GM23338 (cell line): ENCODE measurements at places on chromosomes 2 and 18. TPM values are rescaled to one million over a fixed set of nuclear protein-coding genes. Genes with fewer than 3 reads are reported as not detected.

- H3K4me1 ChIP-seq, result no peaks in the 10 kb centered on the region
- H3K4me3 ChIP-seq, result no peak overlapping the region
- no peaks in the 10 kb centered on the region for H3K36me3 ChIP-seq
- H3K27ac ChIP-seq, result no peak overlapping the region
- DNase-seq, result no peak
Measured at GRCh38 chr2:219857751-219858150, 230.3 kb downstream of the SLC4A3 start.

DNA sequence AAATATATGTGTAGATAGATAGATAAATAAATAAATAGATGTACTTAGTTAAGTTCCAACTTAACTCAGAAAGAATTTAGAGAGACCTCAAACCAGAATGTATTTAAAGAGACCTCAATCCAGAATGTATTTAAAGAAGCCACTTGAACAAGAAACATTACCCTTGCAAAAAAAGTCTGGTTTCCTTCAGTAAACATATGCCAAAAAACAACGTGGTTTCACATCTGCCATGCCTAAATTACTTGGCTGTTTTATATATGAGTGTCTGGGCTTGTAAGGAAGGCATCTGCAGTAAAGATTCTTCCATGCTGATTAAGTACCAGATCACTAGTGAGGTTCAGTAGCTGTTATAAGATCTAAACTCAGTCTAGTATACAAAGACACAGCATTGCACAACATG lies 29.1 kb upstream of the RPE start:
- H3K27me3 ChIP-seq, result no peaks in the 10 kb centered on the region
- no peaks in the 10 kb centered on the region for H3K36me3 ChIP-seq
- no peak overlapping the region for H3K27ac ChIP-seq
- H3K4me3 ChIP-seq, result no peak overlapping the region
- H3K4me1 ChIP-seq, result no peaks in the 10 kb centered on the region

DNA sequence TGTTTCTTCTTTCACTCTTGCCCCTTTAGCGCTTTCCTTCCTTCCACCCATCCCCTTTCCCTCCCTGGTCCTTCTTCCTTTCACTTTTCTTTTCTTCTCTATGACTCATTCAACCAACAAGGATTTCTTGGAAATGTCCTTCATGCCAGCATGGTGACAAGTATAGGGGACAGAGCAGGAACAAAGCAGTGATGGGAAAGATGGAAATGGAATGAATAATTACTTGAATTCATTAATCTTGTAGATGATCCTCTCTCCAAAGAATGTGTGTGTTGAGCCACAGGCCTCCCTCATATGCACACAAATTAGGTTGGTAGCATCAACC lies 1.5 kb downstream of the VAMP5 start:
- H3K36me3 ChIP-seq, result no peaks in the 10 kb centered on the region
- peaks cover 7% of the 10 kb centered on the region; the same call in 1 of the 2 replicates for H3K4me1 ChIP-seq
- no peak for DNase-seq
- H3K27me3 ChIP-seq, result peaks cover 31% of the 10 kb centered on the region
- H3K4me3 ChIP-seq, result no peak overlapping the region

DNA sequence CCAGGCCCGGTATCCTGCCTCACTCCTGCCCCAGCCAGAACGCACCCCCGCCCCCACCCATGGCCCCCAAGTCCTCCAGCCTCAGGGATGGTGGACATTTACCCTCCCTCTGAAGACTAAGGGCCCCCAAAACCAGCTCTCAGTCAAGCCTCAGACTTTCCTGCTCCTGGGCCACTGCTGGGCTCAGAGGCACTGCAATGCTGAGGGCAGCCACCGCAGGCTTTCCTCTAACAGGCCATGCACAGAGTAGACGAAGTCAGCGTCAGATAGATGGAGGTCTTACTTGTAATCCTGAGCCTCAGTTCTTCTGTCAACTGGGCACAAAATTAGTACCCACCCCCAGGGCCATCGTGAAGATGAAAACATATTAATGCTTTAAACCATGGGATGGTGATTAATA lies 92.6 kb downstream of the TTC32 start:
- H3K27ac ChIP-seq, result no peak overlapping the region
- H3K4me1 ChIP-seq, result no peaks in the 10 kb centered on the region
- DNase-seq, result no peak
- H3K27me3 ChIP-seq, result no peaks in the 10 kb centered on the region
- no peaks in the 10 kb centered on the region for H3K36me3 ChIP-seq

DNA sequence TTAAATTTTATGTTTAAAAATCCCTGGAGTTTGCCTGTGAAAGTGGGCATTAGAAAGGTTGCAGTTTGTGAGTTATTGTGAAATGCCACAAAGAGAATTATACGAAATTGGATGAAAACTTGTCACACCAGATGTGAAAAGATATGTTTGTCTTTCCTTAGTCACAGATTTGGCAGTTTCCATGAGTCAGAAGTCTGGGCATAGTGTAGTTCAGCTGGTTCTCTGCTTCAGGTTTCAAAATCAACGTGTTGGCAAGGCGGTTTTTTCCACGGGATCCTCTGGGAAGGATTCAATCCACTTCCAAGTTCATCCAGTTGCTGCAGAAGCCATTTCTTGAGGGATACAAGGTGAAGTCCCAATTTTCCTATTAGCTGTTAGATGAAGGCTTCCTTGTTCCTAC lies 658.0 kb upstream of the CDH2 start:
- H3K36me3 ChIP-seq, result no peaks in the 10 kb centered on the region
- no peak for DNase-seq
- no peak overlapping the region for H3K27ac ChIP-seq

GRCh38 chr2:122570641-122571040 lies 815.2 kb downstream of the TSN start:
- no peaks in the 10 kb centered on the region for H3K27me3 ChIP-seq
- no peak for DNase-seq
- no peak overlapping the region for H3K27ac ChIP-seq
- no peak overlapping the region for H3K4me3 ChIP-seq
- H3K4me1 ChIP-seq, result no peaks in the 10 kb centered on the region
- no peaks in the 10 kb centered on the region for H3K36me3 ChIP-seq

The GREB1L gene
- 0.21 and 0.29 TPM in 2 replicates for polyA plus RNA-seq

The BMP10 gene
- polyA plus RNA-seq, result not detected in 2 replicates

The RUFY4 gene
- polyA plus RNA-seq, result 0.27 and 0.89 TPM in 2 replicates

The SRD5A2 gene
- 0.05 TPM in 1 of 2 replicates, not detected in the other for polyA plus RNA-seq
